Inflammatory macrophage treated with lipopolysaccharide for 4 hours (primary cell): ENCODE measurements at places on chromosomes 5 and 9.

GRCh38 chr5:36253575-36253974 is 11.8 kb upstream of the NADK2 start:
- no peak for DNase-seq

DNA sequence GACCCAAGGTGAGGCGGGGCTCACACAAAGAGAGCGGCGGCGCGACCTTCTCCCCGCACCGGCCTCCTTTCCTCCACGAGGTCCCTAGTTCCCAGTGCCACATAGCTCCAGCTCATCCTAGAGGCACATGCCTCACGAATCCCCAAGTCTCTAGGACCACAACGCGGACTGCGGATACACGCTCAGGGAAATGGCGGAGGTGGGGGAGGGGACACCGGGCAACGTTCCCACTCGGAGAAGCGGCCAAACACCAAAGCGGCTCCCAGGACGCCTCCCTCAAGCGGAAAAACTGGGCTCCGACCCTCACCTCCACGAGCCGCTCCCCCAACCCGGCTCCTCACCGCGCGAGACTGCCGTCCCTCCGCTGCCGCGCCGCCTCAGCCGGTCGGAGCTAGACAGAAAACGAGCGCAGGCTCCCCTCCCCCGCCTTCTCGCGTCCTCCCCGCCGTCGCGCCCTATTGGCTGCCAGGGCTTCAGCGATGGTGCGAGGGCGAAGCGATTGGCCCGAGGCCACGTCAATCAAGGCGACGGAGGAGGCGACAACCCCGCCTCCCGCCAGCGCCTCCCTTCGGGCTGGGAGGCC is at the start of gene HNRNPK:
Gene HNRNPK, minus strand, starts transcription at position 404 of the 583 bp plus-strand sequence. CDS start 1,963 bp downstream, outside the sequence.
- DNase-seq: peak; percentile 99

DNA sequence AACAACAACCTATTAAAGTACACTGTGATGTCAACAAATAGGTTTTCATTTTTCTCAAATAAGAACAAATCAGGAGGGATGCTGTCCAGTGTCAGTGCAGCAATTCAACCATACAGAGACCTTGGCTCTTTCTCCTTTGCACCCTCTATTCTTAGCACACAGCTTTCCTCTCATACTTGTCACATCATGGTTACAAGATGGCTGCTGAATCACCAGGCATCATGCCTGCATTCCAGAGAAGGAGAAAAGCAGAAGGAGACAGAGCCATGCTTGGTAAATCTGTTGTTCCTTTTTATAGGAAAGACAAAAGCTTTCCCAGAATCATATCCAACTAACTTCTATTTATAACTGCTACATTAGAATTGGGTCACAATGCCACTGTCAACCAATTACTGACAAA is 124.7 kb upstream of the VLDLR start:
- DNase-seq: no peak

DNA sequence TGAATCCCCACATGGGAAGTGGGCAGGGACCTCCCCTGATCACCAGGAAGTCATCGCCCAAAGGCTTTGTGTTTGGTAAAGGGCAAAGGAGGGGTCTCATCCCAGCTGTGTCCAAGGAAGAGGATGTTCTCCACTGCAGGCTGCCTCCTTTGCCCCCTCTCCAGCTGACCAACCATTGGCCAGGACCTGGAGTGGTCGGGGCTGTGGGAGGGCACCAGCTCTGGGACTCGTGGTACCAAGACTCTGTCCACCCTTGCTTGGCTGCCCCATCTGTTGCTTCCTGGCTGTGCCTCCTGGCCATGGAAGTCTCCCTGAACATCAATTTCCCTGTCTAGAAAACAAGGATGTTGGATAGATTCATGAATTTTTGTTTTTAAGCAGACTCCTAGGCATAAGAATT is 34.1 kb downstream of the COL15A1 start:
- no peak for DNase-seq

GRCh38 chr5:58466939-58467338 is 7.1 kb upstream of the PLK2 start:
- DNase-seq: peak; percentile 79

GRCh38 chr5:97801461-97801860 is 618.4 kb upstream of the RIOK2 start:
- no peak for DNase-seq

DNA sequence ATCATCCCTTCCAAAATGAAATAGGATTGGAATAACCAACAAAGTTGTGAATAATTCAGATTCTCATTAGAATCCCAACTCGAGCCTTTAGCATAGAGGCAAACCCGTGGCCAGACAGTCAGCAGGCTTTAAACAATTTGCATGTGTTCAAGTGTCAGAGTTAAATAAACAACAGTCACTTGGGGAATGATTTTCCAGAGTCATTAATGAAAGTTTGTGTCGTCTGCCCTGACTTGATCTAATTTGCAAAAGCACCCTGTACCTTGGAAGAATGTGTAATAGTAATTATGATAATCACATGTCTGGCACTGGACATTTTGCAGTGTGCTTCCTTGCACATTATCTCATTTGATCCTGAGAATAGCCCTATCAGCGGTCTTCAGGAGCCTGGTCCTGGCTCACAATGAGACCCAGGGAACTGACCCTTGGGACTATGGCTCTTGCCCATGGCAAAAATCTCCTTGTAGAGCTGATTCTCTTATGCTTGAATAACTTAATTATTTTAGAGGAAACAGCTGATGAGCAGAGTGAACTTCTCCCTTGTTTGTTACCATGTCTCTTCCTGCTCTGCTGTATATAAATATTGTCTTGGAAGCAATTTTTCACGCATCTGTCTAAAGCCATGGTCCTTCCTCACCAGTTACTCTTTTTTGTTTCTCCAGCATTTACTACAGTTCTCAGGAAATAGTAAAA is 272.7 kb downstream of the NR3C1 start:
- no peak for DNase-seq

- DNase-seq: no peak
Observed at GRCh38 chr5:6755941-6756340, 42.7 kb downstream of the TENT4A start.

DNA sequence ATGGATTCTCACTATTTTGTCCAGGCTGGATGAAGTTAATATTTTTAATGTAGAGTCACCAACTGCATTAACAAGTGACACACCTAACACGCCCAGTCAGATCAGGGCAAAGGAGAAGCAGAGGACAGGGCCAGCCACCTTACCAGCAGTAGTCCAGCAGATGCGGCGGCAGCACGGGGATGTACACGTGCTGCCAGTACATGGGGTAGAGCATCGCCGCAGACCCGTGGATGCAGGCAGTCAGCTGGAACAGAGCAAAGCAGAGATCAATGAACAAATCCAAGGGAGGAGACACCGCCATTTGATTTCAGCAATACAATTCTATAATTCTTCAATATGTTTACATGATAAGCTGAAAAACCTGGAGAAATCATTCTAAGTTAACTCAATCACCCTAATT is 274.2 kb downstream of the CRB2 start:
- no peak for DNase-seq

DNA sequence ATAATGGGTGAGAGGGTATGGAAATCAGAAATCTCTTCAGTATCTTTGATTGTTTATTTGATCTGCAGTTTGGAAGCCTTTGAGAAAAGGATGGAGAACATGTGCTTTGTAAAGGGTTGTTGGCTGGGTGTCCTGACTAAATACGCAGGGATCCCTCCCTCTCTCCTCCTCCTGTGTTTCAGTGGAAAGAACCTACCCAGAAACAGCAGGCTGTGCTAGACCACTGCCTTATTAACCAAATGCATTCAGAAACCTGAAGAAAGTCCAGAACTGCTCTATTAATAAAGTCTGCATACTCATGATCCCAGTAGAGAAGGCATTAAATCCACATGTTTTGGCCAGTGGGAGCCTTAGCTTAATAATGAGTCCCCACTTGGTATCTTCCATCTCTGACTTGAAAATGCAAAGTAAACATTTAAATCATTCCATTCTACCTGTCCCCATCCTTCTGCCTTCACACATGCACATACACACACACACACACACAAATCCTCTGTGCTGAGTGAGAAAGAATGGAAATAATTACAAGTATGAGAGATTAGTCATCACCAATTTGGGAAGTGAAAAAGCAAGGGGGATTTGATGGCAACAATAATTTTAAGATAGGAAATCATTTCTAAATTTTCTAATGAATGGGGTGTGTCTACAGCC is 10.0 kb upstream of the LECT2 start:
- peak; percentile 58 for DNase-seq

GRCh38 chr5:61311056-61311610 is 20.9 kb upstream of the ZSWIM6 start:
- DNase-seq: no peak

DNA sequence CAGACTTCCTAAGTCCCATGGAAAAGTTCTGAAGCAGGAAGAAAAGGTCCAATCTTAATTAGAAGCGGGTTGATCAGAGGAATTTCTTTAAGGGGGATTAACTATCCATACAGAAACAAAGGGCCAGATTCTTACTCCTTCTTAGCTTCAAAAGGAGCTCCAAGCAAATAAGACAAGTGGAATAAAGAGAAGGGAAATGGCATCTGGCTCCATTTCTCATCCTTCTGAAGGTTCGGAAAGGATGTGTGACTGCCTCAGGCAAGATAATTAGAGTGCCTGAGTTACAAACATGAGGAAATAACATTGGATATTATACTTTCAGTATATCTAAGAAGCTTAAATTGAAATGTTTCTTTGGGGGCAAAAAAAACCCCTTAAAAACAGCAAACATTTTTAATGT is 88.1 kb upstream of the ADAMTS19 start:
- no peak for DNase-seq

DNA sequence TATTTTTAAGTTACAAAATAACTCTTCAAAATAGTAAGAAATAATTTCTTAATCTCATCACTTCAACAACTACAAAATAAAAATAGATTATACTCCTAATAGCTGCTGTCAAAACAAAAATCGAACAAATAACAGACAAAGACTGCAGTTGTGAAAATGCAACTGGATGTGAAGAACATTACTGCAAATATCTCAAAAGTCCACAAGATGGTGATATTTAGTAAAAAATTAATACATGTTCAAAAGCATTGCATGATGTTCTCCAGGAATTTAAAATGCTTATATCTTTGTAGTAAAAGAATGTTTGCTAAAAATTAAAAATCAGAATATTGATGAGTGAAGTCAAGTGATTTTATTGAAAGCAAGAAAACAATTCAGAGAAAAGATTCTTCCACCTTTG is 66.2 kb downstream of the MPDZ start:
- no peak for DNase-seq

GRCh38 chr9:130845254-130845653 is 10.2 kb downstream of the ABL1 start:
- no peak for DNase-seq

DNA sequence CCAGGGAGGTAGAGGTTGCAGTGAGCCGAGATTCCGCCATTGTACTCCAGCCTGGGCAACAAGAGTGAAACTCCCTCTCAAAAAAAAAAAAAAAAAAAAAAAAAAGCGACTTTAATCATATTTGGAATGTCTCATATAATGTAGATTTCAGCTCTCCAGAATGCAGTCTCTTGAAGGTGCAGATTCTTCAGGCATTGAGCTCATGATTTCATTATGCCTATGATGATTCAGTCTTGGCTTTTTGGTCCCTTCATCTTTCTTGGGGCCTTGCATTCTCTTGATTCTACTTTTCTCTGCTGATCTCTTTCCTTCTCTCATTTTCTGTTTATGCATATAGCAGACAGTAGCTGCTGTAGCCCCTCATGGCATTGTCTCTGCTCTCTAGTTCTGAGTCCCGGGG is 22.9 kb downstream of the KDM4C start:
- no peak for DNase-seq

DNA sequence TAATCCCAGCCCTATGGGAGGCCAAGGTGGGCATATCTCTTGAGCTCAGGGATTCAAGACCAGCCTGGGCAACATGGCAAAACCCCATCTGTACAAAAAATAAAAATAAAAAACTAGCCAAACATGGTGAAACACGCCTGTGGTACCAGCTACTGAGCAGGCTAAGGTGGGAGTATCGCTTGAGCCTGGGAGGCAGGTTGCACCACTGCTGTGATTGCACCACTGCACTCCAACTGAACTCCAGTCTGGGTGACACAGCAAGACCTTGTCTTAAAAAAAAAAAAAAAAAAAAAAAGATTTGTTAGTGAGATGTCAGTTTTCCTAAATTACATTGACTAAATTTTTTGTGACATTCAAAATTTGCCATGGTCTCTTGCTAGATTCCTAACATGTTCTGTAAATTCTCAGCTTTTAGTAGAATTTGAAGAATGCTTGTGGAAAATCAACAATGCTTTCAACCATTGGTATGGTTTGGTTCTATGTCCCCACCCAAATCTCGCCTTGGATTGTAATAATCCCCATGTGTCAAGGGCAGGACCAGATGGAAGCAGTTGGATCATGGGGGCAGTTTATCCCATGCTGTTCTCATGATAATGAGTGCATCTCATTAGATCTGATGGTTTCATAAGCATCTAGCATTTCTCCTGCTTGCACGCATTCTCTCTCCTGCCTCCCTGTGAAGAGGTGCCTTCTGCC is 236.1 kb downstream of the ARRDC3 start:
- DNase-seq: peak; percentile 49

- DNase-seq: no peak
Observed at GRCh38 chr5:59416451-59416850, 477.1 kb downstream of the PDE4D start.

- no peak for DNase-seq
Observed at GRCh38 chr9:127333221-127334064, 63.5 kb upstream of the SLC2A8 start.
